ENCODE measurements at places on chromosomes 6 and 20.

DNA sequence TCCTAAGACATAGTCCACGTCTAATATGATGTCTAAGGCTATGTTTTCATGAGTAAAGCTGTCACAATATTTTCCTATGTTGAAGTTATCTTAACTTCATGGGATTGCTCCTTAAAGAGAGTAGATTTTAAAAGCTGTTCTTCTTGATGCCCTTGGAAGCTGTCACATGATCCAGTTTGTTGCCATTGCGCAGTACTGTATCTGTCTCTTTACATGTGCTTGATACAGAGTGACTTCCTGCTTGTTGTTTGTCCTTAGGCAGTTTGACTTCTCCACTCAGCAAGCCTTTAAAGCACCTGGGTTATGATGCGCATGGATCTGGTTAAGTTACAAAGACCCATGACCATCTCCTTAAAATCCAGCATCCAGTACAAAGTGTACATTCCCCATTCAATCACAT lies 85.4 kb downstream of the CDYL start:
- no peak for DNase-seq

GRCh38 chr20:40646361-40646760 lies 42.7 kb downstream of the MAFB start:
- no peak for DNase-seq

GRCh38 chr6:17485946-17486345 lies 92.6 kb downstream of the CAP2 start:
- no peak for DNase-seq

DNA sequence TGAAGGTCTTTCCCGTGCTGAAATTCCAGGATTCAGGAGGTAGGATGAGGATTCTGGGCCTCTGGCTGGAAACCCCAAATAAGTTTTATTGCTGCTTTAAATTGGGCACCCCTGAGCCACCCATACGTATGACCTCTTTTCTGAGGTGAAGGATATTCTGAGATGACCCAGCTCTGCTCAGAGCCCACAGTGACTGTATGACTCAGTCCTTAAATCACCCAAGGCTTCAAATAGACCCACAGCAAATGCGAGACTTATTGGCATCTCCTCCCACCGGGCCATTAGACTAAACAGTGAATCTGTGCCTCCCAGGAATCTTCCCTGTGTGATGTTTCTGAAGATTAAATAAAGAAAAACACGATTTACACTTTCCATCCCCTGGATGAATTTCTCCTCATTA lies 9.5 kb downstream of the SIRPG start:
- DNase-seq, result no peak

- DNase-seq, result peak; percentile 15
Measured at GRCh38 chr20:63501818-63502670, 3.2 kb upstream of the EEF1A2 start.

DNA sequence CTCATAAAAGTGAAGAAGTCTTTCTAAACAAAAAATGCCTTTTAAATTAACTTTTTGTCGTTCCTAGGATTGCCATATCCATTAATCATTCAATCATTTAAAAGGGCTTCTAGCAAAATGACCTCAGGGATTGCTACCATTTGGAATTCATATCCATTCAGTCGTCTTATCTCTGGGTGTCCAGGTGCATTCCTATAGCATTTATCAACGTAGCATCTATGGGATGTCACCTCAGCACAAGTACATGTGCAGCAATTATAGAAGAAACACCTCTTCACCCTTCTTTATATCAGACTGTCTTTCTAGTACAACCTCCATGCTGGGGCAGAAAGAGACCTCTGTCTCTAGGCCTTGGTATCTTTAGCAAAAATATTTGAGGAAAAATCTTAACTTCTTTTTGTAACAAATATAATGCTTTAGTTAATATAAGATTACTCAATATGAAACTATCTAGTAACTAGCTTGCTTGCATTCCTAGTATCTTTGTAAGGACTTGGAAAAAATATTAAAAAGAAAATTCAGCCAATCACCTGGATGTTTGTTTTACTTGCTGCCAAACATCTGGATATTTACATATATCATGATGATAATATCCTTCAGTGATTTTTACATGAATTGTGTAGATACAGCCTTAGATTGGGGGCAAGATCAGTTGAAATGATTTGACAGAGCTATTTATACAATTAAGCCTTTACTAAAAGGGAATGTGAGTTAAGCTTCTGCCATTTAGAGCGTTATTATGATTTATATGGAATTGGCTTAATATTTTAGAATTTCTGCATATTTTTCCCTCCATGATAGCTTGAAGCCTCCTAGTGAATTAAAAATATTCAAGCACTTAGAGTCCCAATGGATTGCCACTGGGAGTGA lies 356.8 kb downstream of the HDGFL1 start:
- no peak for DNase-seq

DNA sequence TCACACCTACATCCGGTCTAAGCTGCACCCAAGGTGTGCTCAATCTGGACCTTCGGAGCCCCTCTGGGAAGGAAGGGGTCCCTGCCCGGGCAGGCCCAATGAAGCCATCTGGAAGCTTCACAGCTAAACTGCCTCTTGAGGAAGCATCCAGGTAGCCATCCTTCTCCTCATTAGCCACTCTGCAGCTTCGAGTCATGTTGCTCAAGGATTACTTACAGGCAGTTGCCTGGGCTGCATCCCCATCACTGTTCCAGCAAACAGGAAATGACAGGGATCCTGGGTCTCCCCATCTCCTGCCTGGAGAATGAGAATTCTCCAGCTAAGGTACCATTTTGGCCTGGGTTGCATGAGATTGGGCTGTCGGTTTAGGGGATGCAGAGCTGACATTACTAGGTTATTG lies 91.7 kb downstream of the ERMARD start:
- no peak for DNase-seq

- no peak for DNase-seq
Measured at GRCh38 chr6:159979136-159979874, 10.4 kb downstream of the IGF2R start.

- no peak for DNase-seq
Measured at GRCh38 chr6:52725535-52726192, 37.6 kb downstream of the GSTA2 start.

- no peak for DNase-seq
Measured at GRCh38 chr20:22908437-22908836, 126.7 kb upstream of the SSTR4 start.

DNA sequence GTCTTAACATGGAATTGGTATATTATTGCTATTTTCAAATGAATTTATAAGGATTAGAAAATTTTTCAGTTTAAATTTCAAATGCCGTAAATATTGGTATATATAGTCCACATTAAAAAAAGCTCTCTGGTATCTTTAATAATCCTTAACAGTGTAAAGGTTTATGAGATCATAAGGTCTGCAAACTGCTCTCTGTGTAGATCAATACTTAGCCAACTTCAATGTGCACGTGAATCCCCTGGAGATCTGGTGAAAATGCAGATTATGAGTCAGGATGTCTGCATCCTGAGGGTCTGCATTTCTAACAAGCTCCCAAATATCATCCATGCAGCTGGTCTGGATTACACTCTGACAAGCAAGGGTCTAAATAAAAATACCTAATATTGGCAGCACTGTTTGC lies 43.5 kb downstream of the LAMA4 start:
- no peak for DNase-seq

- no peak for DNase-seq
Measured at GRCh38 chr6:36362551-36363370, 24.7 kb downstream of the ETV7 start.

DNA sequence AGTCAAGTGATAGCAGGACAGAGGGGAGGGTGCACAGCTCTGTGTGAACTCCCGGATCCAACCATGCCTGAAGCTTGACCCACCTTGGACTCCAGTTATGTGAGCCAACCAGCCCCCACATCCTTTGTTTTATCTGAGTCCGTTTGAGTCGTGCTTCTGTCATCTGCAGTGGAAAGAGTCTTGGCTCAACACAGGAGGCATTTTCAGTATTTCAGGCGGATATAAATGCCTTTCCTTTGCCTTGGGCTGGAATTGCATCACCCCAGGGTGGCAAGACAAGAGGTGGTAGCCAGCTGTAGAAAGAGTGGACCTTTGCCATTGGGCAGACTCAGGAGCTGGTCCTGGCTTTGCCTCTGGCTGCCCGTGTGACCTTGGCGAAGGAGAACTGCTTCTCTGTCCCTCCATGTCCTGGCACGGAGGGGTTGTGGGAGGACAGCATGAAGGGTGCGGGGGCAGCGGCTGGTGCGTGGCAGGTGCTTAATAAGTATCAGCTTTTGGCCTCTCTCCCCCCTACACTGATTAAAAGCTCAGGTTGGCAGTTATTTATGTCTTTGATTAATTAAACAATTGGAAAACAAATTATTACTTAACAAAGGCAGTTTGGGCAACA lies 42.6 kb upstream of the APCDD1L start:
- DNase-seq, result no peak
